ENCODE measurements at places on chromosomes 11 and 22.

DNA sequence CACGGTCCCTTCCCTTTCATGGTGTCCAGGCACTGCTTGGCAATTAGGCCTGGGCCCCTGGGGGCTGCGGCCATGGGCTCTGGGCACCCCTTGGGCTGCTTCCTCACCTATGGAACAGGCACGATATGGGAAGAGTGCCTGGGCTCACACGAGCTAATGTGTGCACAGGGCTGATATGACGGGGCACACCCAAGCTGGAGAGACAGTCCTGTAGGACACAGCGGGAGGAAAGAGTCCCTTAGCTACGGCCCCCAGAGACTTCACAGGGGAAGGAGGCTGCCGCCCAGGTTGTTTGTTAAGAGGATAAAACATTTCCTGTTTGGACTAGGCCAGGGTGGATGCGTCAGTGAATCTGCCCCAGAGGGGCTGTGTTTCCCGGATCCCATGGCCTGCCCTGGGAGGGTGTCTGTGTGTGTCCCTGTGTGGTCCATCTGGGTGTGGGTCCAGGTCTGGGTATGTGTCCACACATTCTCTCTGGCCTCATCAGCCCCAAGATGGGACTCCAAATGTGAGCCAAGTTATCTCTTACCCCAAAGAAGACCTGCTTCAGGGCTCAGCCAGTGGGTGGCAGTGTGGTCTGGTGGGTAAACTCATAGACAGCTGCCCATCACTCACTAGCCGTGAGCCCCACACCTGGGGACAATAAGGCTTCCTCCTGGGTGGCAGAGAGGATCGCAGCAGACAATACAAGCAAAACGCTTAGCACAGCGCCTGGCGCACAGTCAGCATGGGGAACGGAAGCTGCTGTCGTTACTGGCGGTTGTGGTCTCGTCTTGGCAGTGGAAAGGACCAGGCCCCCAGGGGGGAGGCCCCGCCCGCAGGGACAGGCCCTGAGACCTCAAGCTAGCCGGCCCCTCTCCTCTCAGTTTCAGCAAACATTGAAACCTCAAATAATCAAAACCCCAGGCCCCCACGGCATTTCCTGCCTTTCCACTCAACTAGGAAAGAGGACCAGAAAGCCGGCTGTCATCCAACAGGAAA is 3.2 kb upstream of the EMID1 start:
- H3K36me3 ChIP-seq, result no peaks in the 10 kb centered on the region
- peak overlapping the region; percentile 71 for H3K27ac ChIP-seq
- DNase-seq, result peak; percentile 78
- peak overlapping the region; percentile 41 for H3K4me3 ChIP-seq

GRCh38 chr11:63609536-63609935 is 4.7 kb downstream of the PLAAT3 start:
- DNase-seq, result no peak
- peaks cover 5% of the 10 kb centered on the region for H3K27me3 ChIP-seq
- no peak overlapping the region for H3K4me3 ChIP-seq
- H3K36me3 ChIP-seq, result no peaks in the 10 kb centered on the region
- H3K4me1 ChIP-seq, result peaks cover 24% of the 10 kb centered on the region
- no peak overlapping the region for H3K27ac ChIP-seq

DNA sequence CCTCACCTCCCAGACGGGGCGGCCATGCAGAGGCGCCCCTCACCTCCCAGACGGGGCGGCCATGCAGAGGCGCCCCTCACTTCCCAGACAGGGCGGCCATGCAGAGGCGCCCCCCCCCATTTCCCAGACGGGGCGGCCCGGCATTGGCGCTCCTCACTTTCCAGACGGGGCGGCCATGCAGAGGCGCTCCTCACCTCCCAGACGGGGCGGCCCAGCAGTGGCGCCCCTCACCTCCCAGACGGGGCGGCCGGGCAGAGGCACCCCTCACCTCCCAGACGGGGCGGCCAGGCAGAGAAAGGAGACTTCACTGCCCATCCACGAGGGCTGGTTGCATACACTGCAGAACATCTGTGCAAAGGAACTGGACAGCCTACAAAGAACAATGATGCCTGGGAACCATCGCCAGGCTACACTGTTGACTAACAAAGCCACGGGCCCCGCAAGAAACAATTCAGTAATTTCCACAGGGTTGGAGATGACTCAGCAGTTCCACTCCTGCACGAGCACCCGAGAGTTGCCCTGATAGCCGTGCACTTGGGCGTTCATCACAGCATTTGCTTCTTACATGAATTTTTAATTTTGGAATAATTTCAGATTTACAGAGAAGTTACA is 58.7 kb downstream of the CTTN start:
- H3K4me1 ChIP-seq, result no peaks in the 10 kb centered on the region
- H3K4me3 ChIP-seq, result no peak overlapping the region
- DNase-seq, result no peak
- H3K27ac ChIP-seq, result no peak overlapping the region
- peaks cover 4% of the 10 kb centered on the region for H3K27me3 ChIP-seq
- H3K36me3 ChIP-seq, result no peaks in the 10 kb centered on the region

GRCh38 chr11:14927146-14927545 is 35.1 kb upstream of the CYP2R1 start:
- H3K27me3 ChIP-seq, result peaks cover 4% of the 10 kb centered on the region
- peaks cover 3% of the 10 kb centered on the region for H3K36me3 ChIP-seq
- no peaks in the 10 kb centered on the region for H3K4me1 ChIP-seq

- no peak overlapping the region for H3K27ac ChIP-seq
- no peaks in the 10 kb centered on the region for H3K36me3 ChIP-seq
- H3K27me3 ChIP-seq, result no peaks in the 10 kb centered on the region
- peaks cover 42% of the 10 kb centered on the region for H3K4me1 ChIP-seq
- H3K4me3 ChIP-seq, result no peak overlapping the region
- DNase-seq, result no peak
Measured at GRCh38 chr22:30611197-30611596, 4.2 kb downstream of the TCN2 start.

DNA sequence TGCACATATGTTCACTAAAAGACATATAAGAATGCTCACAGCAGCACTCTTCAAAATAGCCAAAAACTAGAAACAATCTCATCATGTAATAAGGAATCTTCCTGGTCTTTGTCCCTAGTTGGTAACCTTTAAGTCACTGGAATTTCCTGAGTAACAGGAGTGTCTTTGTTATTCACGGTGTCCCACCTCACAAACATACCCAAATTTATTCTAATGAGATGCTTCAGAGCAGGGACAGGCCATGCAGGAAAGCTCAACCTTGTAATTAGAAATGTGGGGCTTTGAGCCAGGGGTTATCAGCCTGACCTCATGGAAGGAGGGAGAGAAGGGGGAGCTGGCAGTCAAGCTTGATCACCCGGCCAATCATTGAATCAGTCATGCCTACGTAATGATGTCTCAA is 40.3 kb upstream of the NFRKB start:
- no peaks in the 10 kb centered on the region for H3K27me3 ChIP-seq
- peaks cover 7% of the 10 kb centered on the region for H3K36me3 ChIP-seq
- H3K27ac ChIP-seq, result no peak overlapping the region
- no peaks in the 10 kb centered on the region for H3K4me1 ChIP-seq

- peaks cover 7% of the 10 kb centered on the region for H3K27me3 ChIP-seq
- H3K4me3 ChIP-seq, result no peak overlapping the region
- H3K4me1 ChIP-seq, result no peaks in the 10 kb centered on the region
- no peak overlapping the region for H3K27ac ChIP-seq
- H3K36me3 ChIP-seq, result no peaks in the 10 kb centered on the region
Measured at GRCh38 chr11:31921081-31921480, 110.0 kb upstream of the PAX6 start.

GRCh38 chr11:8805296-8805695 is 105.7 kb upstream of the AKIP1 start:
- H3K27ac ChIP-seq, result no peak overlapping the region
- no peak overlapping the region for H3K4me3 ChIP-seq
- peaks cover 4% of the 10 kb centered on the region for H3K27me3 ChIP-seq
- DNase-seq, result no peak

DNA sequence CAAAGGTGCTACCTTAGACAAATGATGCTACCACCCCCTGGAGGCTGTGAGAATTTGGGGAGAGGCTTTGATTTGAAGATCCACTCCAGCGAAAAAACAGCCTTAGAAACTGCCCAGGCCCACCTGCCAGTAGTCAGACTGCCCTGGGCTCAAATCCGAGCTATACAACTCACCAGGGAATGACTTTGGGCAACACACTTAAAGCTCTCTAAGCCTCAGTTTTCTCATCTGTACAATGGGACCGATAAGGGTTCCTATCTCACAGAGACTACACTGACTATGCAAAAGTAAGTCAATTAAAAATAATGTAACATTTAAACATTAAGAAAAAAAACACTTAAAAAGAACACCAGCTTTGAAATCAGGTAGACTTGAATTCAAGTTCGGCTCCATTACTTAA is 19.9 kb downstream of the VWCE start:
- H3K4me3 ChIP-seq, result no peak overlapping the region
- H3K27me3 ChIP-seq, result peaks cover 5% of the 10 kb centered on the region
- H3K36me3 ChIP-seq, result no peaks in the 10 kb centered on the region
- no peak for DNase-seq
- no peak overlapping the region for H3K27ac ChIP-seq

DNA sequence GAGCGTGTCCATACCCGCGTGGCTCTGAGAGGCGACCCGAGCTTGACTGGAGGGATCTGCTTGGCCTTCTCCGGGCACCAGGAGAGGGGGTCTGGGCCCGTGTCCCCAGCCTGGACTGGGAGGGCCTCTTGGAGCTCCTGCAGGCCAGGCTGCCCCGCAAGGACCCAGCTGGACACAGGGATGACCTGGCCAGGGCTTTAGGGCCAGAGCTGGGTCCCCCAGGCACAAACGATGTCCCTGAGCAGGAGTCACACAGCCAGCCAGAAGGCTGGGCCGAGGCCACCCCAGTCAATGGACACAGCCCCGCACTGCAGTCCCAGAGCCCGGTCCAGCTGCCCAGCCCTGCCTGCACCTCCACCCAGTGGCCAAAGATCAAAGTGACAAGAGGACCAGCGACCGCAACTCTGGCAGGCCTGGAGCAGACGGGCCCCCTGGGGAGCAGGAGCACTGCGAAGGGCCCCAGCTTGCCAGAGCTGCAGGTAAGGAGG is 38.2 kb downstream of the TRIOBP start:
- no peak for DNase-seq
- no peaks in the 10 kb centered on the region for H3K36me3 ChIP-seq
- H3K4me1 ChIP-seq, result no peaks in the 10 kb centered on the region
- no peak overlapping the region for H3K4me3 ChIP-seq
- no peaks in the 10 kb centered on the region for H3K27me3 ChIP-seq
- no peak overlapping the region for H3K27ac ChIP-seq

- DNase-seq, result no peak
- H3K4me1 ChIP-seq, result no peaks in the 10 kb centered on the region
- H3K27me3 ChIP-seq, result no peaks in the 10 kb centered on the region
- H3K27ac ChIP-seq, result no peak overlapping the region
- H3K36me3 ChIP-seq, result no peaks in the 10 kb centered on the region
- no peak overlapping the region for H3K4me3 ChIP-seq
Measured at GRCh38 chr11:79084382-79084781, 356.4 kb downstream of the TENM4 start.

DNA sequence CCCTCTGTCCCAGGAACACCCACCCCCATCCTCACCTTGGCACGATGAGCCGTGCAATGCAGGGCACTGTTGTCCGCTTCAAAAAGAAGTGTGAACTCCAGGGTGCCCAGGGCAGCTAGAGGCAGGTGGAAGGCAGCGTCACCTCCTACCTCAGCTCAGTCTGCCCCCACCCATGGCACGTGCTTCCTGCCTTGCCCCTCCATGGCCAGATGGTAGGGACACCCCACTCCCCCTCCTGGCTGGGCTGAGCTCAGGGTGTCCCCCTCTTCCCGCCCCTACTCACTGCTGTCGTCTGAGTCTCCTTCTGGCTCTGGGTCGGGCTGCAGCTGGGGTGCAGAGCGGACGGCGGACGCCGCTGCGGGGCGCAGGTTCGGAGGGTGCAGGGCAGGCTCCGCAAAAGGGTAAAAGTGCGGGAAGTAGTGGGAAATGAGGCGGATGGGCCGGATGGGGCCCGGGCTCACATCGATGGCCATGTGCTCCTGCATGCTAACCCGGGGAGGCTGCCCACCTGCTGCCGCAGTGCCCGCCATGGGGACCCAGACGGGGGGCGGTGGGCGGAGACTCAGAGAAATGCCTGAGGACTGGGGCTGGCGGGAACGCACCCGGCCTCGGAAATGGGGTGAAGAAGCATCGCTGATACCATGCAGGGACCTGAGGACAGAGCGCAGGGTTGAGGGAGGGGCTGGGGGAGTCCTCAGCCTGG is 9.1 kb downstream of the NDUFV1 start:
- DNase-seq, result no peak
- H3K36me3 ChIP-seq, result peaks cover 22% of the 10 kb centered on the region
- H3K4me3 ChIP-seq, result no peak overlapping the region
- peaks cover 3% of the 10 kb centered on the region for H3K27me3 ChIP-seq
- H3K4me1 ChIP-seq, result peaks cover 35% of the 10 kb centered on the region

DNA sequence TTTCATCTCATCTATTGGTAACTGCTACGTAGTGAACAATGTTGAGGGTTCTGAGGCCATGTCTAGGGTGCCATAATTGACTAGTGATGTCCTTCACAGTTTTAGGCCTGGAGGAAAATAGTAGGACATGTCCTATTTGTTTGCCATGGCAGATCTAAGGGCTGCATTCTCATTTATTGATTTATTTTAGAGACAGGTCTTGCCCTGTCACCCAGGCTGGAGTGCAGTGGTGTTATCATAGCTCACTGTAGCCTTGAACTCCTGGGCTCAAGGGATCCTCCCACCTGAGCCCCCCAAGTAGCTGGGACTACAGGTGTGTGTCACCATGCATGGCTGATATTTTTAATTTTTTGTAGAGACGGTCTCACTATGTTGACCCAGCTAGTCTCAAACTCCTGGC is 5.2 kb downstream of the CEP164 start:
- peaks cover 23% of the 10 kb centered on the region for H3K36me3 ChIP-seq
- H3K27ac ChIP-seq, result no peak overlapping the region
- H3K4me1 ChIP-seq, result peaks cover 11% of the 10 kb centered on the region
- DNase-seq, result no peak
- no peaks in the 10 kb centered on the region for H3K27me3 ChIP-seq

GRCh38 chr11:30381879-30382278 is 59.0 kb downstream of the ARL14EP start:
- no peaks in the 10 kb centered on the region for H3K36me3 ChIP-seq
- no peak for DNase-seq
- H3K27ac ChIP-seq, result no peak overlapping the region
- no peak overlapping the region for H3K4me3 ChIP-seq
- peaks cover 6% of the 10 kb centered on the region for H3K27me3 ChIP-seq
- H3K4me1 ChIP-seq, result no peaks in the 10 kb centered on the region

DNA sequence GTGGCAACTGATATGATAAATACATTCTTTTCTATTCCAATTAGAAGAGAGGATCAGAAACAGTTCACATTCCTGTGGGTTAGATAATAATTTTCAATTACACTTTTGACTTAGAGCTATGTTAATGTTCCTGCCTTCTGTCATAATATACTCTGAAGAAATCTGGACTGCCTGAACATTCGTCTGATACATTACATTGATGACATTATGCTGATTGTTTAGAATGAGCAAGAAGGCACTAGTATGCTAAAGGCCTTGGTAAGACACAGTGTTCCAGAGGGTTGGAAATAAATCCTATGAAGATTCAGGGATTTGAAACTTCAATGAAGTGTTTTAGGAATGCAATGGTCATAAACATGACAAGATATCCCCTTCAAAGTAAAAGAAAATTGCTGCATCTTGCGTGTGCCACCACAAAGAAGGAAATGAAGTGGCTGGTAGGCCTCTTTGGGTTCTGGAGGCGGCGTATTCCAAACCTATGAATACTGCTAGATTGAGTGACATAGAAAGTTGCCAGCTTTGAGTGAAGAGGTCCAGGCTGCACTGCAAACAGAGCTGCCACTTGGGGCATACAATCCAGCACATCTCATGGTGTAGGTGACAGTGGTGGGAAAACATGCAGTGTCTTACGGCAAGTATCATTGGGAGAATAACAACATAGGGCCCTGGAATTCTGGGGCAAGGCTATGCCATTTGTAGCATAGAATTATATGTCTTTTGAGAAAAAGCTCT is 21.2 kb upstream of the PDE3B start:
- no peak overlapping the region for H3K27ac ChIP-seq
- no peak overlapping the region for H3K4me3 ChIP-seq
- DNase-seq, result no peak
- H3K4me1 ChIP-seq, result peaks cover 23% of the 10 kb centered on the region
